ENCODE measurements at places on chromosomes 5 and 9.

DNA sequence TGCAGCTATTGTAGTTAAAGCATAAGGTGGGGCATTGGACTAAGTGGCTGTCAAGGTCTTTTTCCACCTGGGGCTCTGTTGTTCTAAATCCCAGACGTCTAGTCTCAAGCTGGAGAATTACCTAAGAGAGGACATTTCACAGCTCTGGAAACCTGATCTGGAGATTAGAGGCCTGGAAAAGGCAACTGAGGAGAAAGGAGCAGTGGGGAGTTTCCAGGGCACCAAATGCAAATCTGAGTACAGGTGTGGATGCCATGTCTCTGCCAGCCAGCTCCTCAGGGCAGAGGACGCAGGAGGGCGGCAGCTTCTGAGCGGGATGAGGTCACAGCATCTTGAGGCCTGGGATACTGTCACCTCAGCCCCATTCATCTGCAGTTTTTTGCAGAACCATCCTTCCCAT is 65.2 kb downstream of the PPARGC1B start:
- no peak for DNase-seq

GRCh38 chr5:81525690-81526089 is 131.8 kb upstream of the ACOT12 start:
- DNase-seq, result no peak

DNA sequence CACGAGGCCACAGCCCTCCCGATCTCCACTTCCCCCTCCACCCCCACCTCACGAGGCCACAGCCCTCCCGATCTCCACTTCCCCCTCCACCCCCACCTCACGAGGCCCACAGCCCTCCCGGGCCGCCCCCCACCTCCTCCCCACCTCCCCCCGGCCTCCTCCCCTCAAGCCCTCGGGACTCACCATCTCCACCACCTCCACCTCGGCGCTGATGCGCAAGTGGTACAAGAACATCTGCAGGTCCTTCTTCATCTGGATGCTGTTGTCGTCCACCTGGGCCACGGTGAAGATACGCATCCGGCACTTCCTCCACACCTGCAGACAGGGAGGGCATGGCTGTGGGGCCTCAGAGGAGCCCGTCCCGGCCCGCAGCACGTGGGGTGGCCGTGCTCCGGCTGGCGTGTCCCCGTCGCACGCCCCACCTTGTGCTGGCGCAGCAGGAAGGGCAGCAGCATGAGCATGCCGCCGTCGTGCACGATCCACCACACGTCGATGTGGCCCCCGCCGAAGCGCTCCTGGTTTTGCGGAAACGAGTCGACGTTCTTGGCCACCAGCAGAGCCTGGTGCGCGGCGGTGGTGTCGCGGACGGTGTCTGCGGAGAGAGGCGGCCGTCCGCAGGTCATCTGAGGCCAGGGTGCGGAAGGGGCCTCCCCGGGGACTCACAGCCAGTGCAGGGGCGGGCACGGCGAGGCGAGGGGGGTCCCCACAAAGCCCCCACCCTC is 48.0 kb downstream of the SLC12A7 start:
- no peak for DNase-seq

GRCh38 chr9:34633851-34634550 is 3.6 kb downstream of the SIGMAR1 start:
- DNase-seq, result peak; percentile 51

DNA sequence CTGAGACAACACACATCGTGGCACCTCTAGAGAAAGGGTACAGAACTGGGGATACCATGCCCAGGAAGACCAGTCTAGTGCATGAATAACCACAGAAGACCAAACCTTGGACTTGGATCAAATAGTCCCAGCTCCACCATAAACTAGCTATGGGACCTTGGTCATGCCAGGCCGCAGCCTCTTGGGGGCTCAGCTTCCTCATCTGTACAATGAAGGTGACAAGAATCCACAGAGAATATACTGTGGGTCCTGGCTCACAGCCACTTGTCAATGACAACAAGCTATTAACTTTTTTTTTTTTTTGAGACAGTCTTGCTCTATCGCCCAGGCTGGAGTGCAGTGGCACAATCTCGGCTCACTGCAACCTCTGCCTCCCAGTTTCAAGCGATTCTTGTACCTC is 3.9 kb downstream of the KYAT1 start:
- DNase-seq, result no peak

DNA sequence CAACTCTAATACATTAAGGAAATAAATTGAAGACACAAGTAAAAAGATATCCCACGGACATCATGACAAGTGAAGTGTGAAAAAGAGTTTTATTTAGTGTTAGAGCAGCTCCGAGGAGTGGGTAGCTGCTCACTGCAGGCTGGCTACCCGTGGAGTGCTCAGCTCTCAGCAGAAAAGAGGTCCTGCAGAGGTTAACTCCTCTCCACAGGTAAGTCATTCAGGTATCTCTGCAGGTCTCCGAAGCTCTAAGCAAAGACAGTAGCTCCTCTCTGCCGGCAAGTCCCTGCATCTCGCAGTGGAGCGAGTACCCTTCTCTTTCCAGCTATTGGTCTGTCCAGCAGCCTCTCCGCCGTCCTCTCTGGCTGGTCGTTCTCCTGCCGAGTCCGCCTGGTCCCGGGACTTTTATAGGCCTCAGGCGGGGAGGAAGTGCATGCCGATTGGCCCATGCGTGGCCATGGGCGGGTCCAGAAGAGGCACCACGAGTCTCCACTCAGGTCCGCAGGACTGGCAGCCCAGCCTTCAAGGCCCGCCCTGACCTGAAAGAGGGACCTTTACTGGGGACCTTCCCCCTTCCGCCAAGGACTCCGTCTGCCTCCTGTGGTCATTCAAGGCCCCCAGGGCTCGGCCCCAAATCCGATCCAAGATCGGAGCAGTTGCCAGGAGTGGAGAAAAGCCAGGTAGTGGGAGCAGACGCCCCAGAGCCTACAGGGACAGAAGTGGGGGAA is 29.9 kb downstream of the BTNL9 start:
- no peak for DNase-seq

DNA sequence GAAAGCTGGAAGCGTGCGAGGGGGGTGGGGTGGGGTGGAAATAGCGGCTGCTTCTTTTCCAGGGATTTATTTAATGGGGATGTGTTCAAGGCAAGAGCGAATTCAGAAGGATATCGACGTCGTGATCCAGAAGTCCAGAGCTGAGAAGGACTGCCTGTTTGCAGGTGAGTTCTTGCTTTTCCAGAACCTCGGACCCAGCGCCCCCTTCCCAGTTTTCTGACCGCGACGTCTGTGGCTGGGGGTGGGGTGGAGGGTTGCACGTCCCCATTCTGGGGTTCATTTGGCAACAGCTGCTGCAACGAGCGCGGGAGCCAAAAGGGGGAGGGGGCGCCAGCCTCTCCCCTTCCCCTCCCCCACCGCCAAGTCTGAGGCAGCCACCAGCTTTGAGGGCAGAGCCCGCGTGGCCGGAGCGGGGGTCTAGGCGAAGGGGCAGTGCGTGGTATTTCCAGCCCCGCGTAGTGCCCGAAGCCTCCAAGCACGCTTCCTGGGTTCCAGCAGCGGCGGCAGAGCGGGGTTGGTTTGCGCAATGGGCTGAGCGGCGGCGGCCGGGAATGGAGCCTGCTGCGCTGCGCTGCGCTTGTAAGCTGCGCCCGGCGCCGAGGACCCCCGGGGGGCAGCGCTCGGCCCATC is 701 bp downstream of the PARP8 start:
- DNase-seq, result peak; percentile 37

DNA sequence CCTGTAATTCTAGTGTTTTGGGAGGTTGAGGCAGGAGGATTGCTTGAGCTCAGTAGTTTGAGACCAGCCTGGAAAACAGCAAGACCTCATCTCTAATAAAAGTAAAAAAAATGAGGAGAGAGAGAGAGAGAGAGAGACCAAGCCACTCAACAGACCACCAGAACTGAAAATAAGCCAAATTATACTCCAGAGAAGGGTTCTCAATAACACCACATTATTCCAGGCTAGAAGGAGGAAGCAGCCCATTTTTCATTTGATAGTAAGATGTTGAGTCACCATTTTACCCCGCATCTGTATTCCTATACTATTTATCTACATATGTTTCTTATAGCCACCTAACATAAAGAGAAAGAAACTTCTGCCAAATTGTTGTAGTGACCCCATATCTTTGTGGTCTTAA is 134.8 kb downstream of the PCSK5 start:
- DNase-seq, result no peak

GRCh38 chr5:147507480-147508126 is 2.3 kb downstream of the DPYSL3 start:
- DNase-seq, result no peak

DNA sequence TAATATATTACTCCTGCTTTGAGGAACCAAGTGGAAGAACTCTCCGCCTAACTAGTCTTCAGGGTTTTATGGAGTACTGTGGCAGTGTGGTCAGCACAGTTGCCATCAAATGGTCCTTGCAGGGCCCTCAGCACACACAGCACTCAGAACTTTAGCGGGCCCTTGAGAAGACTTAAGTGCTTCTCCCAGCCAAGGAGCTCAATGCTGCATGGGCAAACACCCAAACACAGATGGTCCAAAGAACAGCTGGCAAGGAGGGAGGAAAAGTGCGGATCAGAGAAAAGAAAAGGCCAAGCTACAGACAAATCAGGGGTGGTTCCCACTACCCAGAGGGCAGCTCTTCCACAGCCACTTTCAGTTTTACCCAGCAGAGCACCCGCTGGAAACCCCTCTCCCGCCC is 98.6 kb downstream of the SPOCK1 start:
- DNase-seq, result no peak

GRCh38 chr9:124263213-124263612 is 5.5 kb downstream of the NEK6 start:
- no peak for DNase-seq

GRCh38 chr5:180096616-180097015 is 25.1 kb upstream of the RNF130 start:
- DNase-seq, result no peak

GRCh38 chr9:68619072-68619471 is 78.4 kb upstream of the TMEM252 start:
- DNase-seq, result no peak

DNA sequence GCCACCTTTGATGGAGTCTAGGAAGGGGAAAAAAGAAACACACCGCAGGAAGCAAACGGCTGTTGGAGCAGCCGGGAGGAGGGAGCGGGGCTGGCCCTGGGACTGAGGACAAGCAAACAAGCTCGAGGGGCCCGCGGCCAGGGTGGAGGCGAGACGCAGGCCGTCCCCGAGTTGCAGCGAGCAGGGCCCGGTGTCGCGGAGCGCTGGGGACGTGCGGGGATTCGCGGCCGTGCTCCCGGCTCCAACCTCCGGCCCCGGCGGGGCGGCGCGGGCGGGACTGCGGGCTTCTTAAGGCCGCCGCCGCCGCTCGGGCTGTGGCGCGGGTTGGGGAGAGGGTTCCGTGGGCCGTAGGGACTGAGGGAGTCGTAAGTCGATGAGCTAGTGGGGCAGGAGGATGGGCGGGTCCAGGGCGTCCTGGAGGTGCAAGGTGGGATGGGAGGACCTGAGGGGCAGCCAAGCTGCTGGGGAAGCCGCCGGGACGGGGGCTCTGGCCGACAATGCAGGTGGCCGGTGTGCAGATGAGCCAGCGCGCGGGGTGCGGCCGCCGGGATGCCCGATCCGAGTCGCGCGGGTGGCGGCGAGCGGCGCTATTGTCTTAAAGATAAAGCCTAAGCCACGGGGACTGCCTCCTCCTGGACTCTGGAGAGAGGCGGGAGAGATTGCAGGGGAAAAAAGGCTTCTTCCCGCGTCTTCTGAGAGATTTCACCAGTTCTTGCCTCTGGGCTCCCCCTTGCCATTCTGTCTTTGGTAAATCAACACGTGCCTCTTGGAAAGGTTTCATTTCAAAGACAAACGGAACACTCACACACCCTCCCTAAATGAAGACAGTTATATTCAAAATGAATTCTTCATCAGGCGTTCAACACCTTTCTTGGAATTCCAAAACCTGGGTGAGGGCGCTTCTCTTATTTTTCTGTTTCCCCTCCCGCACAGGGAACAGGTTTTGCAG is 1.6 kb upstream of the HAPLN1 start:
- no peak for DNase-seq

DNA sequence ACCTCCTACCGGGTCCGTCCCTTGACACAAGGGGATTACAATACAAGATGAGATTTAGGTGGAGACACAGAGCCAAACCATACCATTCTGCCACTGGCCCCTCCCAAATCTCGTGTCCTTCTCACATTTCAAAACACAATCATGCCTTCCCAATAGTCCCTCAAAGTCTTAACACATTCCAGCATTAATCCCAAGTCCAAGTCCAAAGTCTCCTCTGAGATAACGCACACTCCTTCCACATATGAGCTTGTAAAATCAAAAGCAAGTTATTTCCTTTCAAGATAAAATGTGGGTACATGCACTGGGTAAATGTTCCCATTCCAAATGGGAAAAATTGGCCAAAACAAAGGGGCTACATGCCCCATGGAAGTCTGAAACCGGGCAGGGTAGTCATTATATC is 463.9 kb upstream of the CDH9 start:
- DNase-seq, result no peak

GRCh38 chr9:31166516-31166915 is 1217.9 kb upstream of the ACO1 start:
- no peak for DNase-seq

DNA sequence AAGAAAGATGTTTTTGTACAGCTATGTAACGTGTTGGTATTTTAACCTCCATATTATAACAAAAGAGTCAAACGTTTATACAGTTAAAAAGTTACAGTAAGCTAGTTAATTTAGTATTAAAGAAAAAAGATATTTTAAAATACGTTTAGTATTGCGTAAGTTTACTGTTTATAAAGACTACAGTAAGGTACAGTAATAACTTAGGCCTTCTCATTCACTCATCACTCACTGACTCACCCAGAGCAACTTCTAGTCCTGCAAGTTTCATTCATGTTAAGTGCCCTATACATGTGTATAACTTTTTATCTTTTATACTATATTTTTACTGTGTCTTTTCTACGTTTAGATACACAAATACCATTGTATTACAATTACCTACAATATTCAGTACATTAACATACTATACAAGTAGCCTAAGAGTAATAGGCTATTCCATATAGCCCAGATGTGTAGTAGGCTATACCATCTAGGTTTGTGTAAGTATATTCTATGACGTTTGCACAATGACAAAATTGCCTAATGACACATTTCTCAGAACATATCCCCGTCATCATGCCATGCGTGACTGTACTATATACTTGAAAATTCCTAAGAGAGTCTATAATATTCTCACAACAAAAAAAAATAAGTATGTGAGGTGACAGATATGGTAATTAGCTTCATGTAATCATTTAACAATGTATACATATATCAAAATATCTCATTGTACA is 33.8 kb downstream of the ERP44 start:
- DNase-seq, result no peak

- DNase-seq, result no peak
Measured at GRCh38 chr5:78606241-78606640, 42.3 kb downstream of the LHFPL2 start.

DNA sequence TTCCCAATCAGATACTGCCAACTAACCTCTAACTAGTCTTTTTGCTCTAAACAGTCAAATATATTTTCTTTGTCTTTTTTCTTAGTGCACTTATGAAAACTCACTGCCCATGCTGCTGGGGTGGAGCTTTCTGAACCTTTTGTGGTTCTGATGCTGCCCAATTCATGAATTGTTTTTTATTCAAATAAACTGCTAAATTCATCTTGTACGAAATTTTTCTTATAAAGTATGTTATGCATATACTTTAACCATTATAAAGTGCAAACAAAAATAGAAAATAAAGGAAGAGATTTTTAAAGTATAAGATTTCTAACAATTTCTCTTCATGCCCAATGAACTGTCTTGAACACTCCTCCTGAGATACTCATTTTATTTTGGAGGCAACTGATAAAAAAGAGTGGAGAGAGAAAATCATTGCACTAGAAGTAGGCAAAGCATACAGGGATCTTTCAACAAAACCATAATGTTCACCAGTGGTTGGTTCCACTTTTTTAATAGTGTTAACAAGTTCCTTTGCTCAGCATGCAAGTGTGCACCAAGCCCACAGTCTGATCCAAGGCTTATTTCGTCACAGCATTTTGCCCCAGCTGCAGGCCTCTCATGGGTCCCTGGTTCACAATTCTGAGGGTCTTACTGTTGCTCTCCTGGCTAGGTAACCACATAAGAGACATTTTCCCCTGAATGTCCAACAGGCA is 6.2 kb upstream of the FYB1 start:
- no peak for DNase-seq
